ENCODE measurements at places on chromosomes 4 and X.
A peak's percentile ranks its signal among the peaks of the same experiment; 100 is the strongest.

DNA sequence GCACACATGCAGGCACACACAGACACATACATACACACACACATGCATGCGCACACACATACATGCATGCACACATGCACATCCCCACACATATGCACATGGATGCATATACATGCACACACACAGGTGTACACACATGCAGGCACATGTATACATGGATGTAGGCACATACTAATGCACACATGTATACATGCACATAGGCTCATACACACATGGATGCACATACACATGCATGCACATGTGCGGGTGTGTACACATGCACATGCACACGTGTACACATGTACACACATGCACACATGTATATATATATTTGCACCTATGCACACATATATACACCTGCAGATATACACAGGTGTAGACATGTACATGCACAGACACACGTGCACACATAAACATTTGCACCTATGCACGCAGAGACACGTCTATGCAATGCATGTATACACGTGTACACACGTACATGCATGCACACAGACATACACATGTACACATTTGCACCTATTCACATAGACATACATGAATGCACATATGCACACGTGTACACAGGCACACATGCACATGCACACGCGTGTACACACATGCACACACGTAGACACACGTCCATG lies 4.0 kb downstream of the PLCXD1 start:
- no peak overlapping the region for H3K27ac ChIP-seq
- H3K27me3 ChIP-seq: no peaks in the 10 kb centered on the region
- H3K4me3 ChIP-seq: peak overlapping the region; percentile 85
- DNase-seq: no peak

- H3K27ac ChIP-seq: no peak overlapping the region
- no peak overlapping the region for H3K4me3 ChIP-seq
- H3K4me1 ChIP-seq: peaks cover 11% of the 10 kb centered on the region
- DNase-seq: no peak
- H3K36me3 ChIP-seq: no peaks in the 10 kb centered on the region
Measured at GRCh38 chr4:53593765-53594164, 2.5 kb upstream of the LNX1 start.

DNA sequence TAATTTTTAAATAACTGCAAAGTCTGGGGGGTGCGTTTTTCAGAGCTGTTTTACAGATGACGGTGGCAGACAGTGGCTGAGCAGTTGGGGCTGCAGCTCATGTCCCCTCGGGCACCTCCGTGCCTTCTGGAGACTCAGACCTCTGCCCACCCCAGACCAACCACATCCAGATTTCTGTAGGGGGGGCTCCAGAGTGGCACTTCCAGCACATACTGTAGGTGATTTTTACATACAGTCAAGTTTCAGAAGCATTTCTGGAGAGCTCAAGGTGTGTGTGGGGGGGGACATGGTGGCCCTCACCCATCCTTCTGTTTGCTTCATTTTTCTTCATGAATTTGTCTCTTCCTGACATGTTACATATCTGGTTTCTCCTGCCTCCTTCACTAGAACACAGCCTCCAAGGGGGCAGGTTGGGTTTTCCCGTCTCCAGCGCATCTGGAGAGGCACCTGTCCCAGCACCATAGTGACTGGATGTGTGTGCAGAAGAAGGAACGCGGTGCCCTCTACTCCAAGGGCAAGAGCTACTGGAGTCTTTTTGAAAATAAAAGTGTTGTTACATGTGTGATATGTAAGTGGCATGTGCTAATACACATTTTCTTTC lies 37.5 kb downstream of the TMEM271 start:
- no peak overlapping the region for H3K27ac ChIP-seq
- peaks cover 3% of the 10 kb centered on the region for H3K36me3 ChIP-seq
- no peaks in the 10 kb centered on the region for H3K4me1 ChIP-seq
- H3K4me3 ChIP-seq: no peak overlapping the region
- H3K27me3 ChIP-seq: no peaks in the 10 kb centered on the region

DNA sequence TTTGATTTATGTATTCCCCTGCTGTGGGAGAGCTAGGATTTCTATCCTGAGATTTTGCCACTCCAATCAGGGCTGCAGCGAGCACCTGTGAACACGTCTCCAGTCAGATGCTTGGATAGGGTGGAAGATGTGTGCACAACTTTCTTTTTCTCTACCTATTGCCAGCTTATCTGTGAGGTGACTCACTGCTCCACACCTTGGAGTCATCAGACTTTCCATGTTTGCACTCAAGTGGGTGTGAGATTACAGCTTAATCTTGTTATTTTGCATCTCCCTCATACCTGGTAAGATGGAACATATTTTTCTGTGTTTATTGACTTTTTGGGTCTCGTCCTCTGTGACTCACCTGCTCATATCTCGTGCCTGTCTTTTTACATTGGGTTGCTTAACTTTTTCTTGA lies 32.2 kb downstream of the PSAPL1 start:
- no peaks in the 10 kb centered on the region for H3K4me1 ChIP-seq
- no peak overlapping the region for H3K4me3 ChIP-seq
- no peak for DNase-seq
- no peak overlapping the region for H3K27ac ChIP-seq
- no peaks in the 10 kb centered on the region for H3K36me3 ChIP-seq
- H3K27me3 ChIP-seq: peaks cover 24% of the 10 kb centered on the region

- DNase-seq: no peak
- no peaks in the 10 kb centered on the region for H3K27me3 ChIP-seq
- H3K36me3 ChIP-seq: peaks cover 20% of the 10 kb centered on the region
- no peaks in the 10 kb centered on the region for H3K4me1 ChIP-seq
- H3K27ac ChIP-seq: no peak overlapping the region
Measured at GRCh38 chrX:120522820-120523219, 37.9 kb downstream of the CUL4B start.

- peaks cover 5% of the 10 kb centered on the region for H3K4me1 ChIP-seq
- DNase-seq: no peak
- H3K27me3 ChIP-seq: no peaks in the 10 kb centered on the region
- H3K27ac ChIP-seq: no peak overlapping the region
- peaks cover 11% of the 10 kb centered on the region for H3K36me3 ChIP-seq
Measured at GRCh38 chr4:26741491-26741871, 119.2 kb upstream of the STIM2 start.

- DNase-seq: no peak
- H3K27ac ChIP-seq: no peak overlapping the region
- H3K4me1 ChIP-seq: no peaks in the 10 kb centered on the region
- H3K36me3 ChIP-seq: peaks cover 2% of the 10 kb centered on the region
Measured at GRCh38 chr4:142728233-142728632, 117.9 kb downstream of the INPP4B start.

- no peak for DNase-seq
Measured at GRCh38 chr4:110108422-110108821, 90.0 kb downstream of the ELOVL6 start.

- no peaks in the 10 kb centered on the region for H3K27me3 ChIP-seq
- no peak overlapping the region for H3K27ac ChIP-seq
- H3K4me1 ChIP-seq: peaks cover 38% of the 10 kb centered on the region
- no peak for DNase-seq
- H3K4me3 ChIP-seq: no peak overlapping the region
- peaks cover 46% of the 10 kb centered on the region for H3K36me3 ChIP-seq
Measured at GRCh38 chr4:73064536-73064935, 5.0 kb downstream of the COX18 start.

GRCh38 chrX:37349221-37350033 lies at the start of gene PRRG1:
Gene PRRG1 (plus strand): TSS chrX:37349364. CDS start chrX:37406250, 56,886 bp downstream.
- no peaks in the 10 kb centered on the region for H3K4me1 ChIP-seq
- peaks cover 32% of the 10 kb centered on the region for H3K27me3 ChIP-seq
- peak within 1 kb of the TSS; percentile 19 for H3K4me3 ChIP-seq
- DNase-seq: no peak

DNA sequence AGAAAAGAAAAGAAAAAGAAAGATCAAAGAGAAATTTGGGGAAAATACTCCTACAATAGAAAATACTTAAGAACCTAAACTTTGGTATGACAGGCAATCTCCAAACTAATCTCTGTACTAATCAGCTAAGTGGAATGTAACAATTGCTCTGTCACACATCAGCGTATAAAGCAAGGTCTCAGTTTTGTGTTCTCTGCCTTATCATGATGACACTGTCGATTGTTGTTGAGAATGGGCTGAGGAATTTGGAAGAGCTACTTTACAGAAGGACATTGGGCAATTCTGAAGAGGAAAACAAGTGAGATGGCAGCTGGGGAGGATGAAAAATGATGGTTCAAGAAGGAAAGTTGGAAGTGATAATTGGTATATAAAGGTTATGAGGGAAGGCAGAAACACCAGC lies 486.0 kb upstream of the HTR2C start:
- no peak for DNase-seq
- no peaks in the 10 kb centered on the region for H3K4me1 ChIP-seq

- no peak for DNase-seq
- H3K4me1 ChIP-seq: peaks cover 4% of the 10 kb centered on the region
- H3K4me3 ChIP-seq: no peak overlapping the region
- no peaks in the 10 kb centered on the region for H3K27me3 ChIP-seq
Measured at GRCh38 chr4:168409089-168409801, 71.0 kb downstream of the DDX60L start.

- no peaks in the 10 kb centered on the region for H3K27me3 ChIP-seq
- DNase-seq: no peak
- H3K27ac ChIP-seq: no peak overlapping the region
- H3K36me3 ChIP-seq: no peaks in the 10 kb centered on the region
- no peak overlapping the region for H3K4me3 ChIP-seq
Measured at GRCh38 chr4:176671532-176671931, 121.2 kb downstream of the VEGFC start.

GRCh38 chr4:118389721-118390120 lies 36.9 kb upstream of the PRSS12 start:
- no peak for DNase-seq
- no peak overlapping the region for H3K27ac ChIP-seq
- H3K4me3 ChIP-seq: no peak overlapping the region

DNA sequence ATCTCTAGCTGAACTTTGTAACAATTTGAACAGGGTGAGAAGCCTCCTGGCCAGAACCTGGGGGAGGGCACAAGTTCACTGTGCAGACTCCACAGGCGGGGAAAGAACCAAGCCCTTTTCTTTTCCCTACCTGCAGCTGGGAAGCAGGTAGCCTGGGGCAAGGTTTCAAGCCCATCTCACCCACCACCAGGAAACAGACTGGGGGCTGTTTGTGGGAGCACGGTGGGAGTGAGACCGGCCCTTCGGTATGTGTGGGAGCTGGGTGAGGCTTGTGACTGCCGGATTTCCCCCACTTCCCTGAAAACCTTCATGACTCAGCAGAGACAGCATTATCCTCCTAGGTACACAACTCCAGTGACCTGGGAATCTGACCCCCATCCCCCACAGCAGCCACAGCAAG lies 211.7 kb downstream of the ZNF674 start:
- no peak for DNase-seq
- H3K36me3 ChIP-seq: no peaks in the 10 kb centered on the region
- H3K4me1 ChIP-seq: no peaks in the 10 kb centered on the region
- no peak overlapping the region for H3K4me3 ChIP-seq
- H3K27ac ChIP-seq: no peak overlapping the region

DNA sequence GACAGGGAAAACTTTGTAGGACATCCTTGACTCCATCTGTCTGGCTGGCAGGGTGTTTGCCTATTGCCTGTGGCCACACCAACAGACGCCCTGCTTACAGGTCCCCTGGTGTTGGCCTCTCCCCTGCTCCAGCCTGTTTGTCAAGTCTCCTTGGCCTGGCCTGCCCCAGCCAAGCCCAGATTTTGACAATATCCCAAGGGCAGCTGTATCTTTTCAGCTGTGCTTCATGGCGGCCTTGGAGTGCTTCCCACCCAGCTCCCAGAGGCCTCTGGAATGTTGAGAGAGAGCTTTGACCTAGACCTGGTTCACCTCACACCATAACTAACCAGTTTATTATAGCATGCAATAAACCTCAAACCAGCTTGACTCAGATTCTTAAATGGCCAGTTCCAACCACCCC lies 204.0 kb upstream of the NHS start:
- no peaks in the 10 kb centered on the region for H3K4me1 ChIP-seq
- no peak overlapping the region for H3K4me3 ChIP-seq
- no peak for DNase-seq
- H3K27ac ChIP-seq: no peak overlapping the region

DNA sequence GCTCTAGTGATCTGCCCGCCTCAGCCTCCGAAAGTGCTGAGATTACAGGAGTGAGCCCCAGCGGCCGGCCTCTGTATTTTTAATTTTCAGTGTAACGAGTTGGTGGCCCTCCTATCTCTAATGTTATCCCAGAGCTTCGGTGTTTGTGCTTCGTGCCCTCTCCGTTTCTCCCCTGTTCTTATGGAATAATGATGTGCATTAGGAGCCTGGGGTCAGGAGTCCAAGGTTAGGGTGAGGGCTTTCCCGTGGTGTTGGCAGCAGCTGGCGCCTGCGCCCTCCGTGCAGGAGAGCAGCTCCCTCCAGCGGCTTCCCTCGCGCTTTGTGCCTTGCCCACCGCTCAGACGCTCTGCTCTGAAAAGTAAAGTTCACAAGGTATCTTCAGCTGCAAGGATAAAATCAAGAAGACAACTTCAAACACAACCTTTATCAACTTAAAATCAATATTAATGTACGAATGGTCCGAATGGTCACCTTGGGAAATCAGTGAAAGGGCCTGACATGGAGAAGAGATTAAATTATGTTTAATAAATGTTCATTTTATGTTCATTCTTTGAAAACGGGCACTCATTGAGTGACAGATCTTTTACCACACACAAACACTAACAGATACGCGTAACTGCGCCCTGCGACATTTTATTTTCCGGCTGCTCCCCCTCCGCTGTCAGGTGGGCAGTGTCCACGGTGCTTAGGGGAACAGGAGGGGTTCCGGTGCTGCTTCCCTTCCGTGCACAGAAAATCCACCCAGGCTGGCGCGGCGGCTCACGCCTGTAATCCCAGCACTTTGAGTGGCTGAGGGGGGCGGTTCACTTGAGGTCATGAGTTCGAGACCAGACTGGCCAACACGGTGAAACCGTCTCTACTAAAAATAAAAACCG lies 62.4 kb downstream of the TRAPPC11 start:
- H3K4me1 ChIP-seq: peaks cover 13% of the 10 kb centered on the region
- DNase-seq: peak; percentile 20
- H3K4me3 ChIP-seq: peak overlapping the region; percentile 91

- no peaks in the 10 kb centered on the region for H3K27me3 ChIP-seq
- peak overlapping the region; percentile 99 for H3K4me3 ChIP-seq
Measured at GRCh38 chr4:82430964-82431745, 765 bp downstream of the ENOPH1 start.

DNA sequence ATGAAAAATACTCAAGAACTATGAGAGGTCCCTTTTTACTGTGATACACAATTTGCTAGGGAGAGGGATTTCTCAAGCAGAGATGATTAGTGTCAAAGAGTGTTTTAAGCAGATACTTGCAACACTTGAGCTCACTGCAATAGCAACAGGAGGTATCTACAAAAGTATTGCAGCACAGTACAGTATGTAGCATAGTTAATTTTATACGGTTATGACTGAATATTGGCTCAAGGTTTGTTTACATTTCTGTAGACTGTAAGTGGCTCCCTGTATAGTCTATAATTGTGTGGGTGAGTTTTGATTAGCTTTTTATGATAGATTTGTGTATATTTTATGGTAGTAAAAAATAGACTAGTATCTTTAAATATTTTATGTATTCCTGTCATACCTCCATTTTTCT lies 1177.2 kb downstream of the TECRL start:
- no peaks in the 10 kb centered on the region for H3K4me1 ChIP-seq
- H3K36me3 ChIP-seq: no peaks in the 10 kb centered on the region
- H3K27me3 ChIP-seq: no peaks in the 10 kb centered on the region
- no peak overlapping the region for H3K27ac ChIP-seq
- no peak overlapping the region for H3K4me3 ChIP-seq

- DNase-seq: no peak
- H3K27me3 ChIP-seq: no peaks in the 10 kb centered on the region
- H3K4me3 ChIP-seq: no peak overlapping the region
- no peaks in the 10 kb centered on the region for H3K4me1 ChIP-seq
- H3K27ac ChIP-seq: no peak overlapping the region
Measured at GRCh38 chr4:4328840-4329239, 38.8 kb downstream of the ZBTB49 start.

GRCh38 chrX:154370300-154371016 lies 4.0 kb downstream of the FLNA start:
- peak overlapping the region; percentile 98 for H3K27ac ChIP-seq
- H3K4me3 ChIP-seq: peak overlapping the region; percentile 88
- H3K27me3 ChIP-seq: no peaks in the 10 kb centered on the region
- H3K4me1 ChIP-seq: peaks cover 13% of the 10 kb centered on the region

Measured in central memory CD8-positive, alpha-beta T cell (primary cell).